Stimulated activated CD4-positive, alpha-beta T cell treated with anti-CD3 and anti-CD28 coated beads, Interleukin-4, amount 100 ng/mL, for 48 hours (primary cell): ENCODE measurements at places on chromosomes 11 and 22.

- DNase-seq = no peak
Measured at GRCh38 chr11:62024936-62025486, 57.6 kb upstream of the FTH1 start.

GRCh38 chr22:47095395-47096122, 333.1 kb downstream of the TBC1D22A start:
- no peak for DNase-seq

DNA sequence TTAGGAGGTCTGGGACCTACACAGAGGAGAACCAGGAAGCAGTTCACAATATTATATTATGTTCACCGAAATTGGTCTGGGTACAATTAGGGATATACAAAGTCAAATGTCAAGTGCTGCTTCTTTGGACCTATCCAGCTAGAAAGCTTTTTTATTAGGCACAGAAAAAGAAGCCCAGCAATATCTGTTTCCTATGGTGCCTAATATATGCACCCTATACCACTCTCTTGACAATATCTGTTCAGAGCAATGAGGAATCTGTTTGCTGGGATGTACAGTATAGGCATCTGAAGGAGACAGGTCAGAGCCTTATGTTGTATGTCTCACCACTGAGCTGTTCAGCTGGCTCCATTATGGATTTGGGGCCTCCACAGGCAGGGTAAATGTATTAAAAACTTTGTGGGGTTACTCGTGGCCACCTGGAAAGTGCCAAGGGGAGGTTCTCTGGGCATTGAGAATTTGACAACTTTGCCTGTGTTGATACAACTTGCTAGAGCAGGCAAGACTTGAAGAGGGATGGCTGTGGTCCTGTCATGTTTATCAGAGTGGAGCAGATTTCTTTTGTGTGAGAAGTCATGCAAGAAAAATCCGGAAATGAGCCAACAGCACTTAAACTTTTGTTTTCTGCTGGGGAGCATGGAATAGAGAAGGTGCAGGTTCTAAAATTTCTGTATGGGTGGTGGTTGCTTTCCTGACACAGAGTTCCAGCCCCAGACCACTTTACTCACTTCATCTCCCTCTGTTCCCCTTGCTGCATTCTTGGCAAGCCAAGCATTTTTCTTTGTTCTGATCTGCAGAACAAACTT, 10.1 kb downstream of the STIM1 start:
- DNase-seq = no peak

DNA sequence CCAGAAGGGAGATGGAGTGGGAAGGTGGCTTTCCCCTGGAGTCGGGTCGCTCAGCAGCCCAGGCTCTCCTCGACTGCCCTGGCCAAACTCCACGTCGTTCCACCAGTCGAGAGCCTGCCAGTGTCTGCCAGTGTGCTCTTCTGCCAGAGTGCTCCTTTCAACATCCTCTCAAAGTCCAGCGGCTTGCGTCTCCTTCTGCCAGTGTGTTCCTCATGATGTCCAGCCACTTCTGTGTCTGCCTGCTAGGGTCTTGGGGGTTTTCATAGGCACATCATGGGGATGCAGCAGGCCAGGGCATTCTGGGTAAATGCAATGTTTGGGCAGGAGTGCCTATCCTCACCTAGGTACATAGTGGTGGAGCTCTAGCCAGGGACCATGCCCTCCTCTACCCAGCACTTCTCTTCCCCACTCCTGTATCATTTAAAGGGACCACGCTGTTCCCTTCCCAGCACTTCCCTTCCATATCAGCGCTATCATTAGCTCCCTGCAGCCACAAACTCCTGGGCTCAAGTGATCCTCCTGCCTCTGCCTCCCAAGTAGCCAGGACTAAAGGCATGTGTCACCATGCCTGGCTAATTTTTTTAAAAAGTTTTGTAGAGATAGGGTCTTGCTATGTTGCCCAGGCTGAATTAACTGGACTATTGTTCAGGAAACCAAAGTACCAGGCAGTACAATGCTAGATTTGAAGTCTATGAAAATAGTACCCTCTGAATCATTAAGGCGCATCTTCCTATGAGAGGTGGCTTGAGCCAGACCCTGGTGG, 62.9 kb upstream of the CLDN5 start:
- no peak for DNase-seq

- no peak for DNase-seq
Measured at GRCh38 chr22:29587938-29588699, 7.2 kb upstream of the NIPSNAP1 start.

GRCh38 chr22:21940521-21940920, 12.1 kb downstream of the PPM1F start:
- DNase-seq = no peak

DNA sequence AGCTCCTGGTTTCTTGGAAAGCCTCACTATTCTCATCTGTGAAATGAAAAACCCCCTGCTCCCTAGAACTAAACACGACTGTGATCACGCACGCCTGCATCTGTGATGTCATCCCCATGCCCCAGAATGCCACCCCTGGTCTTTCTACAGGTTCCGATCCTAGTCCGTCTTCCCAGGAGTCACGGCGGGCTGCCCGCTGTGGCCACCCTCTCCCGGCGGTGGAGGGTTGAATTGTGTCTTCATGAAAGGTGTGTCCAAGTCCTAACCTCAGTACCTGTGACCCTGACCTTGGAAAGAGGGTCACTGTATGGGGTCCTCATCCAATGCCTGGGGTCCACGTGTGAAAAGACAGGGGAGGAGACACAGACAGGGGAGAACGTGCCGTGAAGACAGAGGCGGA, 14.4 kb downstream of the OSBPL5 start:
- DNase-seq = no peak

DNA sequence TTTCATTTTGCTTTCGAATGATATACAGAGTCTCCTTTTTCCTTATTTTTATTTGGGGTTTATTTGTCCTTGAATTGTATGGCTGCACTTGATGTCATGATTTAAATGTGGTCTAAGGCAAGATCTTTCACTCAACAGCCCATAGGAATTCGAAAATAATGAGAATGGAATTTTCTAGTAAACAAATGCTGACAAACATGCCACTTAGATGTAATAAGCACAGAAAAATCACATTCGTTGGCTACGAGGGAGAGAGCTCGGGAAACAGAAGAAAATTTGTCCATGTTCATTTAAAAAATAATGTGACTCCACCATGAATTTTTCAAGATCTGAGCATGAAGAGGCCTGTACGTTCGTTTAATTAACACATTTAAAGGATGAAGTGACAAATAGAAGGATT, 73.0 kb downstream of the BLID start:
- DNase-seq = no peak

DNA sequence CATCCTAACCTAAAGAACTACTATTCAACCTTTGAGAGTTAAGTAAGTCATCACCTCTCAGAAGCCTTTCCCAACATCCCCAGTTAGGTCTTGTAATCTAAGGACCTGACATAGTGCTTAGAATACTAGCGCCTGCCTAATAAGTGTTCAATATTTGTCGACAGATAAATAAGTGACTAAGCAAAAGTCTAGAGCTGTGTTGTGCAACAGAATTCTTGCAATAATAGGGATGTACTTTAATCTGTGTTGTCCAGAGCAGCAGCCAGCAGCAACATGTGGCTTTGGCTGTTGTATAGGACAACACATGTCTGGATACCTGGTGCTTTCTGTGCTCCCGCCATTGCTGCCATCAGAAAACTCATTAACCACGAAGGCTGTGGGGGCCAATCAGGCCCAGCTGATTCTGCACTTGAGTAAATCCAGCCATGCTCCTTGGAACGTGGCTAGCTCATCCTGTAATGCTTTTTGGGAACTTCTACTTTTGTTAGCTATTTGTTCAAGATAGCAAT, 66.8 kb upstream of the NTM start:
- no peak for DNase-seq

DNA sequence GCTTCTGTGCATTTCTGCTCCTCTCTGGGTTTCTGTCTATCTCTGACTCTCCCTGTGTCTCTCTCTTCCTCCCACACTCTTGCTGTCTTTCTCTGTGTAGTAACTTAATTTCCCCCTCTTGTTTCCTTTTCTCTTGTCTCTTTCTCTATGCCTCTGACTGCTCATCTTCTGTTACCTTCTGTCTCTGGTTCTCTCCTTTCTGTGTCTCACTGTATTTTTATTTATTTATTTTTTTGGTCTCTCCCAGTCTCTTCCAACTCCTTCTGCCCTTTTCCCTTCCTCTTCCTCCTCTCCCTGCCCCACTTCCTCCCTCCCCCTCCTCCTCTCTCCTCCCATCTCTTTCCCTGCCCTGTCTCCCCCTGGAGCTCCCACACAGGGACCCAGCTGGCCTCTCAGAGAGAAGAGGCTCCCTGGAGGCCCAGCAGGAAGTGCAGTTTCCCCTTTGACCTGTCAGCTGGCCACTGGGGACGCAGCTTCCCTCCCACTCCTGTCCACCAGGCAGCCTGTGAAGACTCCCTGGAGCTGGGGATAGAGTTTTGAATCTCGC, 38.3 kb upstream of the MYH9 start:
- no peak for DNase-seq

DNA sequence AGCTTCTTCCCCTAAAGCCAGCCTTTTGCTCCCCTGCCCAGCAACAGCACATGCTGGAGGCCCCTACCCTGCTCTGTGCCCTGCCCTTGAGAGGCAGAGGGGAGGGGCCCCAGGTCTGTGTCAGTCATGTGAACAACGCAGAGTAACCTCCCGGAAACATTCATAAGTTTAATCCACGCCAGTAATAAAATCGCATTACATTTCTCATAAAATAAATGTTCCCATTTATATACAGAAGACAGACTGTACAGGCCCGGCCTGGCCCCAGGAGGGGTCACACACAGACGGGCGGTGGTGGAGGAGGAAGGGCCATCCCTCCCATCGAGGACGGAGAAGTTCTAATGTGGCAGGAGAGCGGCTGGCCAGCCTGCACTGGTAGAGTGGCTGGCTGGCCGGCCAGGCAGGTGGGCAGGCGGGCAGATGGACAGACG, 39.5 kb downstream of the LMO1 start:
- DNase-seq = no peak

GRCh38 chr11:59839615-59840014, 5.7 kb downstream of the CBLIF start:
- no peak for DNase-seq

DNA sequence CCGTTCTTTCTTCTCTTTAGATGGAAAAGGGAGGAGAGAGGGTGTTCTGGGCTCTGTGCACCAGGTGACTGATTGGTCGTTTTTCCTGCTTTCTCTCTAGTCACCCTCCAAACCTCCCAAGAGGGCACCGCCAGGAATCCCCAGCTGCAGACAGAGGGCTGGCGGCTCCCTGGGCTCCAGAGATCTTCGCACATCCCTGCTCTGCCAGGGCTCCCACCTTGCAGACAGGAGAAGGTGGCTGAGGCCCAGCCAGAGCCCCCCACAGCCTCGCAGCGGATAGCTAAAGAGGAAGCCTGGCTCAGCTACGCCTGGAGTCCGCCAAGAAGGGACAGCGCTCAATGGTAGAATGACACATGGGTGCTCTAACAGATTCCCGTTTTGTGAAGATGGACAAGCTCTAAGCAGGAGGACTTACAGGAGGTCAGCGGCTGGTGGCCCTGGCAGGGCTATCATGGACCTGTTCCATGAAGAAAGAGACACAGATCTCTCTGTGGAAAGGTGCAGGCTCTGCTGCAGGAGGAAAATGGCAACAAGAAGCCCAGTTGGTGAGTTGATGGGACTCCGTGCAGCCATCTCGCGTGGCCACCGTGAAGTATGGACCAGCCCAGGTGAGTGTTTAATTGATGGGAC, 976.9 kb downstream of the BRD1 start:
- no peak for DNase-seq

DNA sequence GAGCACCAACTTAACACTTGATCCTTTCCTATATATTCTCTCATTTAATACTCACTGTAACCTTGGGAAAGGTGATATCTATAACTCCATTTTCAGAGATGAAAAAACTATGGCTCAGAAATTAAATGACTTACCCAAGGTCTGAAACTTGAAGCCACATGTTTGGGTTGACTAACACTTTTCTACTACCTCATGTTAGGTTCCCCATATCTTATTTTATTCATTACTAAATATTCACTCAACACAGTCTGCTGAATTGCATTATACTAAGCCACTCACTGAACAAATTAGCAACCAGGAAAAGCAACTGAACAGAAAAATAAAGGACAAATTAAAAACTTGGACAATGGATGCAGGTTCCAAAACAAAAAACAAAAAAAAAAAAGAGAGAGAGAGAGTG, 59.9 kb downstream of the FAM168A start:
- DNase-seq = no peak

- no peak for DNase-seq
Measured at GRCh38 chr22:32922186-32922585, 120.7 kb downstream of the TIMP3 start.

- no peak for DNase-seq
Measured at GRCh38 chr11:313787-314553, at the start of gene IFITM1. Gene IFITM1, plus strand, starts transcription at chr11:314040. Its CDS starts 131 bp downstream, at chr11:314171.

- no peak for DNase-seq
Measured at GRCh38 chr11:74636630-74637184, 44.3 kb downstream of the POLD3 start.

GRCh38 chr22:38203090-38203810, 1.5 kb downstream of the MAFF start:
- no peak for DNase-seq
